ENCODE measurements at places on chromosomes 4 and X. TPM values are rescaled to one million over a fixed set of nuclear protein-coding genes. Genes with fewer than 3 reads are reported as not detected.

The PDCL2 gene
- not detected for total RNA-seq

The NXF2 gene
- total RNA-seq: not detected

The TRAPPC2 gene
- 9.4 TPM for total RNA-seq

The FAM53A gene
- total RNA-seq: 1.3 TPM

The FAM50A gene
- 133 TPM for total RNA-seq

The CNKSR2 gene
- total RNA-seq: 2.9 TPM

The F9 gene
- total RNA-seq: not detected

The GLRA2 gene
- not detected for total RNA-seq

The TLR10 gene
- not detected for total RNA-seq

The CHRDL1 gene
- total RNA-seq: not detected
